NCI-H345 (cell line): ENCODE measurements at places on chromosomes 4 and X.

- DNase-seq, result no peak
These were observed 354.9 kb downstream of the RPA4 start for GRCh38 chrX:97238632-97239031.

DNA sequence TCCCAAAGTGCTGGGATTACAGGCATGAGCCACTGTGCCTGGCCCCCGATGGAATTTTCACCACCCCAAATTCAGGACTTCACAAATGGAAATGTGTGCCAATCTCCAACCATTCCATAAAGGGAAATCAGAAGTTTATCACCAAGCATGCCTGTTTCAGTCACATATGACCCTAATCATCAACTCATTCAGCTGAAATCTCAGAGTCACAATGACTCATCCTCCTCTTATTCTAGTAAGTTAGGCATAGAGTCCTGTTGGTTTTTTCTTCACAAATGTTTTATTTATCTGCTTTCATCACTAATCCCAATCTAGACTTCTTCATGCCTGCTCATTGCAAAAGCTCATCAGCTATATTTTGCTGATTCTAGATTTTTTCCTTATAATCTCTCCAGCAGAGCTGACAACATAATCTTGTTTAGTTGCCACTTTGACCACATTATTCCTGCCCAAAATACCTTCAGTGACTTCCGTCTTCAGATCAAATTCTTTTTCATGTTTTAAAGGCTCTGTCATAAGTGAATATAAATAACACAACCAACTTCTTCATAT, 83.3 kb downstream of the SLC7A11 start:
- DNase-seq, result no peak

- DNase-seq, result no peak
These were observed 124.9 kb downstream of the POU4F2 start for GRCh38 chr4:146763560-146763959.

GRCh38 chr4:90165883-90166282, 38.7 kb downstream of the CCSER1 start:
- DNase-seq, result no peak

DNA sequence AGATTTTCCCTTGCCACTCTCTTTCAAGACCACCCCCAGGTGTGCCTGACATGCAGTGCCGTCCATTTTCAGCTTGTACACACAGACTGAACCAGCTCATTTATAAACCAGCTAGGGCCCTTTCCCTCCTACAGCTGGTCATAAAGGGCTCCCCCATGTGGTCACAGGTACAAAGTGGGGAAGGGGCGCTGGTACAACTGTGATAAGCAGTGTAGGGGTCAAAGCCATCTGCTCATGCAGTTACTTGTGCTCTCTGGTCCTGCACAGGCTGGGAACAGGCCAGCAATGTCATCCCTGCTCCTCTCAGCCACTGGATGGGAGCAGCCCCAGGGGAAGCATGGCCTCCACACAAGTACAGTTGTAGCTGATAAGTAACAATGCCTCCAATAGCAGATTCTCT, 20.6 kb downstream of the GABRQ start:
- no peak for DNase-seq

DNA sequence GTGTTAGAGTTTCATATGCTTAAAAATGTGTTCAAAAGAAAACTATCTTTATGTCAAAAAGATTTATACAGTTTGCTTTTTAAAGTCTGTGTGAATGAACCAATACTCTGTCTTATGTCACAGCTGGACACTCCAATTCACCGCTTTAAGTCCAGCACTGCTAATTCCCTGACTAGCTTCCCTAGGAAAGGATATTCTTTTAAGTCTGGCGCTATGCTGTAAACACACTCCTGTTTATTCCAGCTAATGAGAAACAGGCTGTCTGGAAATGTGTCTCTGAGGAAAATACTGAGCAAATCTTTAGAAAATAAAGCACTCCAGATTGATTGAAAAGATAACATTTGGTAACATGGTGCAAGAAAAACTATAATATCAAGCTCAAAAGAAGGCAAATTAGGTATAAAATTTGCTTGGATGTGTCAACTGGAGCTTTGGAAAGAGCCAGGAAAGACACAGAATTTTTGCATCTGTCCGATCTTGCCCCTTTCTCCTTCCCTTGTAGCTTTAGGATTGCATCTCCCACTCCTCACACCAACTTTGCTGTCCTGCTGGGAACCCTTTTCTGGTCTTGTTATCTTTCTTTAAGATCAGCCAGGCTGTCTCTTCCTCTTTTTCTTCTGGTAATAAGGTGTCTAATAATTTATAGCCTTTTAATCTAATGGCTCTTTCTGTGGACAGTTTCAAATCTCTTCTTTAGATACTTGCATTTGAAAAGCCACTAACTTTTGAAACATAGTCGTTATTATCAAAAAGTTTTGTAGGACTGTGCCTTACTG, 40.9 kb upstream of the VEGFC start:
- DNase-seq, result no peak

DNA sequence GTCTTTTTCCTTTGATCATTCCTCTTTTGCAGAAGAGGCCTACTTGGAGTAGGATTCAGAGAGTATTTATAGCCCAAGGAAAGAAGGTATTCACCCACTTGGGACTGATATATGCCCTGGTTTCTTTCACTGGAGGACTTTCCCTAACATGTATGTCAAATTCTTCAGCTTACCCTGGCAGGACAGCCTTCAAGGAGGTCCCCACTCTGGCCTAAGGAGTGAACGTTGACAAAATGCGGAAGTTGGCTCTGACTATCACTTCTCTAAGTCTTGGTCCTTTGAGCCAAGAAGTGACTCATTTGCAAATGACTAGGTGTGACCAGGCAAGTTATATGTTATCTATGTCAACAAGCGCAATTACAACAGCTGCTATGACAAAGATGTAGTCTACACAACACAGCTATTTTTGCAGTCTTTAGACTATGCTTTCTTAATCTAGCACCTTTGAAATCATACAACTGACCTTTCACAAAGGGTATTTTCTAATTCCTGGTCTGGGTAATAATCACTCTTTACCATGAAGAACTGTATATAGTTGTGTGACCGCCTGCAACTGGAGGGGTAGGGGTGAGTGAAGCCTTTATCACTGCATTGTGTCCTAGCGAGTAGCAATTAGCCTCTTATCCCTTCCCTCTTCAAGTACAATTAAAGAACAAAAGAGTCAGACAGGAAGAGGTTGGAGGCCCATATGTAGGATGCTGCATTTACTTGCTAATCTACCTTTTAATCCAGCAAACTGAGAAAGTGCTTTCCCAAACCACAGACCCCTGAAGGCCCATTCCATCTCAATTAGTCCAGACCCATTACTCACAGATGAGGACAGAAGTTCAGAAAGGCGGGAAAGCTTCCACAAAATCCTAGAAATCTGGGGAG, 50.1 kb downstream of the RASGEF1B start:
- DNase-seq, result no peak

DNA sequence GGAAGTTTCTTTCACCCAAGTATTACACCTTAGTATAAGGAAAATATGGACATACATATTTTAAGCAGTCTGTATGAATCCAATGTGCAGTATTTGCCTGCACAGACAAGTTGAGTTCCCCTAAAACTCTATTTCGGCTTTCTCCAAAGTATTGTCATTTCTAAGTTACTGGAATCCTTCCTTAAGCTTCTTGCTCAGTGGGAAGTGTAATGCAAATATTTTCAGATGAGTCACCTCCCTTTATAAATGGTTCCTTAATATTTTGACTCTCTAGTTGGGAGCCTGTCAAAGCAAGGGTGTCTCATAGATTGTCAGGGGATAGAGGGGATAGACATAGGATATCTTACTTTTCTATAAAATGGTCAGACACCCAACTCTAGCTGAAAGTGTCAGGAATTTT, 178.6 kb downstream of the NAA11 start:
- DNase-seq, result no peak

DNA sequence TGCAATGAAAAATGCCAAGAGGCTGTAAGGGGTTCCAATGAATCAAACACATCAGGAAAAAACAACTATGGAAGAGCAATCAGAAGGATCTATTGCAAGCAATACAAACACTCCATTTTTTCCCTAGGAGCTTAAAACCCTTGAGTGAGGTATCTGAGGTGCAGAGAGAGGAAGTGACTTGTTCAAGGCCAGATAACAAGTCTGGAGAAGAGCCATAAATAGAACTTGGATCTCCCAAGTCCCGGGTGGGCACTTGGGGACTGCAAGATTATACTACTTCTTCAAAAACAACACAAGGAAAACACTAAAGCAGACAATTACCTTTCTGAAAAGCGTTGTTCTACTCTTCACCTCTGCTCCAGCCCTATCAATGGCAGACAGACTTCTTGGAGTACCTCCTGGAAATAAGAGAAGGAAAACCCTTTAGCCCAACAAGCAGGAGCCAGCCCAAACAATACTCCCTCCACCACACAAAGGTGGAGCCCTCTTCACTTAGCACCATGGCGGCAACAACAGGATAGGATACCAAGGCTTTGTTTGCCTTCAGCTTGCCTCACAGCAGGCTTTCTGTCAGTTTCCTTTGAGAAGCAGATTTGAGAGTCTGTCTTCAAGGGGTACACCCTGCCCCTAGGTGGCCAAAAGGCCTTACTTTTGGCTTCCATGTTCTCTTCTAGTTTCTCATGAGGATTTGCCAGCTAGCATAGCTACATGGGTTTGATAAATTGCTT, 26.0 kb downstream of the AIFM1 start:
- DNase-seq, result peak; percentile 24

GRCh38 chr4:1554876-1555265, 129.2 kb downstream of the FAM53A start:
- DNase-seq, result peak; percentile 94

DNA sequence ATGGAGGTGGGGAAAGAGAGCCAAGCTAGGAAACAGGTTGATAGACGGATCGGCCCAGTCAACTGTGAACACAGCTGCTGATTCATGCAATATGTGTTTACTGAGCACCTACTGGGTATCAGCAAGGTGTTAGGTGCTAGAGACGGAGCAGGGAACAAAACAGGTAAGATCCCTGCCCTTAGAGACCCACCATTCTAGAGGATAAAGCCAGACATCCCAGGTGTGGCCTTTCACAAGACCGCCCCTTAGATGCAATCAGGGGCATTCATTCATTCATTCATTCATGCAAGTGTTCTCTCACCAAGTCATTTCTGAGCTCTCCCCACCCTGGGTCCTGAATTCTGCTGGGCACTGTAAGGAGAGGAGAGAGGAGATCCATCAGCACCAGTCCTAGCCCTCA, 20.2 kb upstream of the MTM1 start:
- DNase-seq, result no peak

DNA sequence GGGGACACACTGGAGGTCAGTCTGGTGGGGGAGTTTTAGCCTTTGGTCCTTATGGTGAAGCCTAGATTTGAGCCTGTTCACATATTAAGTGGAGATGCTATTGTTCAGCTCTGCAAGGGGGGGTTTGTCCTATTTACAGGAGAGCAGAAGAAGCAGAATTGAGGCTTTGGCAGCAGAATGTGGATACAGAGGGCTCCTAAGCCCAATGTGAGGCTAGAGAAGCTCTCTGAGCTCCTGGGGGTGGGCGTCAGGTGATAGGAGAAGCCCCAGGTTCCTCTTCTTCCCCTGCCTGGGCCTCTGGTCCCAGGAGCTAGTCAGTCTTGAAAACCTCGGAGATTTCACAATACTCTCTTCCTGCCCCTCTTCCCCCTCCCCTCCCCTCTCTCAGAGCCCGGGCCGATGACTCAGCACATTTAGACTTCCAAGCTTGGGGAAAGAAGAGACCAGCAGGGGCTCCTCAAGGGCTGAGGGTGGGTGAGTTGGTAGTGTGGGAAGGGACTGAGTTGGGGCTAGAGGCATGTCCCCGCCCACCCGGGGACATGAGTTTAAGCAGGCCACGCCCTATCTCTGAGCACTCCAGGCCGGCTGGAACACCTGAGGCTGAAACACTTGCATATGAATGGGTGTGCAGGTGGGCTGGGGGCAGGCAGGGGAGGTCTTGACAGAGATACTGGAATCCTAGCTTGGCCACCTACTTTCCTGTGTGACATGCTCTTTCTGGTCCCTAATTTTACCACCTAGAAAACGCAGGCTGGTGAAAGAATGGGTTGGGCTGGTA, 3.4 kb downstream of the TFE3 start:
- DNase-seq, result peak; percentile 38

- DNase-seq, result no peak
These were observed 483.8 kb downstream of the AFF2 start for GRCh38 chrX:148984238-148984637.

- no peak for DNase-seq
These were observed 127.1 kb upstream of the PCDH18 start for GRCh38 chr4:137659431-137659830.

- DNase-seq, result no peak
These were observed 10.8 kb upstream of the HHIP start for GRCh38 chr4:144634978-144635747.

GRCh38 chr4:91527056-91527455, 776.7 kb upstream of the GRID2 start:
- no peak for DNase-seq

DNA sequence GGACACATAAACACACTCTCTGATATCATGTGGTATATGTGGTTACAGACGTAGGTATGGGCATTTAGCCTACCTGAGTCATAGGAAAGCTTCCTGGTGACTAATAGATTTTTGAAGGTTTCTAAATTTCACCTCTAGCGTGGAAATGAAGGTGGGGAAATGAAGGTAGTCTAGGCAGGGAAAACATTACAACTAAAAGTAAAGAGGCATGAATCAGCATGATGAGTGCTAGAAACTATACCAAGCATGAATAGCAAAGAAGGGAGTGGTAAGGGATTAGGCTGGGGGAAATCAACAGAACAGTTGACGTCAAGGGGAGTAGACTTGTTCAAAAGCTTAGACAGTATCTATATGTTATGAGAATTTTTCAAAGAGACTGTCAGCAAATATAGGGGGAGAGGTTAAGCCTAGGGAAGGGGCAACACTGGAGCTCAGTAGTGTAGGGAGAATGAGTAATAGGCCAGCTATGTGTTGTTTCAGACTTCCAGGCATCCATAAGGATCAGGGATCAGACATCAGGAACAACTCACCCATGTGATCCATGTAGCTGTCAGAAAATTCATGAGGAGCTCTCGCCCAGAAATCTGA, 279.3 kb upstream of the DIPK2B start:
- no peak for DNase-seq

GRCh38 chr4:53928825-53929224, 135.6 kb downstream of the CHIC2 start:
- no peak for DNase-seq

DNA sequence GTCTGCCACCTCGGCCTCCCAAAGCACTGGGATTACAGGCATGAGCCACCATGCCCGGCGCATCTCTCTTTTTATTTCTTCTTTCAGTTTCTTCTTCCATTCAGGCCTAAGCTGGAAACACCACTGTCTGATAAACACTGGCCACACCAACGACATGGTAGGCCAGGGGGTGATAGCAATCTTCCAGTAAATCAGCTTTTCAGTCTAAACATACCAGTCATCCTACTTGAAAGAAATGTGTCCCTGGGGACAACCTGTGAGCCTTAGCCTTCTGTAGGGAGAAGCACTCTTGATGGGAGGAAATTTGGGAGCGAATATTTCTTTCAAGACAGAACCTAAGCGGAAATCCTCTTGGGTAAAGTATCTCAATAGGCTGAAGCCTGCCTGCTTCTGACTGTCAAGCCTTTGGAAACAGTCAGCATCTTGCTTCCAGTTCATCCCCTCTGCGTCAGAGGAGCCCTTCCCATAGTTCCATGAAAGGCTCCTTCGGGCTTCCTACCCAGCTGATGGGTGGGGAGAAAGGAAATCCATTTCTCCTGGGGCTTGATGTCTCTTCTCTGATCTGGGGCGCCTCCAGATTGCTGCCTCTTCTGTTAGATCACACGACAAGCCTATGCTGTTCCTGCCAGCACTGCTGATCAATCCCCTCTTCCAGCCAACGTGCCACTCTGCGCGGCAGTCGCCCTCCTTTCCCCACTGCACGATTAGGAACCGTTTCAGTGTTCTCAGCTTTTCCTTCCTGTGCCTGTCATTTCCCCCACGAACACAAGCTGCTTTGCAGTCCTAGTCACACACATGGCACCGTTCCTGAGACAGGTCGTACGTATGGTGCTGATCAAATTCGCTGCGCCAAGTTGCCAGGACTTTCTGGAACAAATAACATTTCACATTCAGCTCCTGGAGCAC, 49.5 kb upstream of the CBR4 start:
- no peak for DNase-seq
